Fibroblast of the conjunctiva (primary cell): ENCODE measurements at places on chromosomes 1 and 21.

- DNase-seq, result no peak
Observed at GRCh38 chr1:176543360-176544129, 80.6 kb downstream of the PAPPA2 start.

DNA sequence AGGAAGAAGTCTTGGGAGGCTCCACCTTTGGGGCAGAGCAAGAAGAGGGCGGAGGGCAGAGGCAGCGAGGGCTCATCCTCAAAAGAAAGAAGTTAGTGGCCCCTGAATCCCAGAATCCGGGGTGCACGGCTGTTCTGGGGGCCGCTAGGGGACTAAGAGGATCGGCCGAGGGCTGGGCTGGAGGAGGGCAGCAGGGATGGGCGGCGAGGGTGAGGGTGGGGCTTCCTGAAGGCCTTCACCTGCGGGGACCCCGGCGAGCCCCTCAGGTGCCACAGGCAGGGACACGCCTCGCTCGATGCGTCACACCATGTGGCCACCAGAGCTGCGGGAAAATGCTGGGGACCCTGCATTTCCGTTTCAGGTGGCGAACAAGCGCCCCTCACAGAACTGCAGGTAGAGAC lies 23.9 kb downstream of the COL6A1 start:
- no peak for DNase-seq

DNA sequence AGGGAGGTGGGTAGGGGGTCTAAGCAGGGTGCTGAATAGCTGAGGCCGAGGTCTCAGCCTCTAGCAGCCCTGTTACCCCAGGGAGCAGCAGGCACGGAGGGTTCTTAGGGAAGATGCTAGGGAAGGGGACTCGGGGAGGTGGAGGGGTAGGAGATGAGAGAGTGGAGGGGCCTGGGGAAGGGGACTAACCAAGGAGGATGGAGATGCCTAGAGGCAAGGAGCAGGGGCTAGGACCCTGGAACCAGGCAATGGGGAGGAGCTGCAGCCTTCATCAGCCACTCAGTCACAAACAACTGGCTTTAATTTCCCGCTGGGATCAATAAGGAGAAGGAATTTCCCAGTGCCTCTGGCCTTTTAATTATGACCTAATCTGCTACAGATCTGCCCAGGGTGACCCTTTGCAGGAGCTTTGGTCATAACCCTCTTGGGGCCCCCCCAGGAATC lies 2.9 kb upstream of the CRABP2 start:
- no peak for DNase-seq

- DNase-seq, result no peak
Observed at GRCh38 chr1:54501849-54502248, 46.2 kb upstream of the ACOT11 start.

DNA sequence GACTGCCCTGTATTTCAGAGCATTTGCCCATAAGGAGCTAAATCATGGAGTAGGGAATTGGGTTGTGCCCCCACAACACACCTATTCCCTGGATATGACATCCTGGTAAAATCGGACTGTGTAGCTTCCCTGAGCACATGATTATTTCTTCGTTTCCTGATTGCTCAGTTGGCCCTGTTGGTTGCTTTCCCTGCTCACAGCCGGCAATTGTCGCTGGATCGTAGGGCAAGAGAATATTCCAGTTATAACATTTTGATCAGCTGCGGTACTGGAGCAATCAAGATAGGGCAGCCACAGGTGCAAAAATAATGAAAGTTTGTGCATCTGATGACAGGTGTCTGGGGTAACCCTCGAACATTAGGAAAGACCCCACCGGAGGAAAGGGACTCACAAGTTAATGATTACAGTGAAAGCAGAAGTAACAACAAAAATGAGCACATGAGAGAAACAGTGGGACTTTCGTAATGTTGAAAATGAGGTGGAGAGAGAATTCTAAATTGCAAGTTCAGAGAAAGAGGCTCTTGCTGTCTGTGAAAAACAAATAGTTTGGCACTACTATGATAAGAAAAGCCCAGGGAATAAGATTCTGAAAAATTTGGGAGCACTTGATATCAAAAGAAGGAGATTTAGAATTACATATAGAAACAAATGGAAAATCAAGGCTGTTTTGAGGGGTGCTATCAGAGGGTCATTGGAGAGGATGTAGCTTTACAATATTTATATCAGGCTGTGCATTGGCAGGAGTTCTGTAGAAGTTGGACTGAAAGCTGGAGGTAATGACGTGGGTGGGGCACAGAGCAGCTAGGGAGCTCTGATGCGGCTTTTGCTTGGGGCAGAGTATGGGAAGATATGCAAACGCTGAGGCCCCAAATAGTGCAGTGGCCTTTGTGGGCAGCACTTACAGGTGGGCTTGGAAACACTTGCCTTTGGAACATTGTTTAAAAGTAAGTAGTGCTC lies at the start of gene MAB21L3:
Gene MAB21L3, plus strand, starts transcription at position 833 of the 957 bp plus-strand sequence. CDS start 1,217 bp downstream, outside the sequence.
- no peak for DNase-seq

GRCh38 chr1:112818990-112819689 lies 104.0 kb upstream of the PPM1J start:
- DNase-seq, result no peak

DNA sequence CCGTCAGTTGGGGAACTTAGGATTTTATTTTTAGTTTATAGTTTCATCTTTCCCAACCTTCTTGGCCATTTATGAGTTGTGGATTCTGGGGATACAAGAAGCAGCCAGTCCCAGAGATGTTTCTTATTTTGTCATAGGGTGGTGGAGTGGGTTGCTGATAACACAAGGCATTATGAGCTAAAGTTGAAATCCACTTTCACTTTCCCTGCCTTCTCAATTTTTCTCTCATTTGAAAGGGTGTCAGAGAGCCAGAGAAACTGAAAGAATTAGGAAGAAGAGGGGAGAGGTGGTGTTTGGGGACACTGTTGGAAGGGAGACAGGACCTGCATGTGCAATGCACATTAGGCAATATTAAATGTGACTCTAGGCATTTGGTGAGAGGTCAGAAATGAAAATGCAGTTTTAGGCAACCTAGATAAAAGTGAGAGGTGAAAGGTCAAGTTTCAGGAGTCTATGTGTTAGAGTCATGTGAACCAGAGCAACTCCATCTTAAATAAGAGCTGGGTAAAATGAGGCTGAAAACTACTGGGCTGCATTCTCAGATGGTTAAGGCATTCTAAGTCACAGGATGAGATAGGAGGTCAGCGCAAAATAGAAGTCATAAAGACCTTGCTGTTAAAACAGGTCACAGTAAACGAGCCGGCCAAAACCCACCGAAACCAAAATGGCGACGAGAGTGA lies 71.1 kb upstream of the F3 start:
- DNase-seq, result no peak

GRCh38 chr1:174680101-174680500 lies 232.3 kb downstream of the GPR52 start:
- DNase-seq, result no peak

DNA sequence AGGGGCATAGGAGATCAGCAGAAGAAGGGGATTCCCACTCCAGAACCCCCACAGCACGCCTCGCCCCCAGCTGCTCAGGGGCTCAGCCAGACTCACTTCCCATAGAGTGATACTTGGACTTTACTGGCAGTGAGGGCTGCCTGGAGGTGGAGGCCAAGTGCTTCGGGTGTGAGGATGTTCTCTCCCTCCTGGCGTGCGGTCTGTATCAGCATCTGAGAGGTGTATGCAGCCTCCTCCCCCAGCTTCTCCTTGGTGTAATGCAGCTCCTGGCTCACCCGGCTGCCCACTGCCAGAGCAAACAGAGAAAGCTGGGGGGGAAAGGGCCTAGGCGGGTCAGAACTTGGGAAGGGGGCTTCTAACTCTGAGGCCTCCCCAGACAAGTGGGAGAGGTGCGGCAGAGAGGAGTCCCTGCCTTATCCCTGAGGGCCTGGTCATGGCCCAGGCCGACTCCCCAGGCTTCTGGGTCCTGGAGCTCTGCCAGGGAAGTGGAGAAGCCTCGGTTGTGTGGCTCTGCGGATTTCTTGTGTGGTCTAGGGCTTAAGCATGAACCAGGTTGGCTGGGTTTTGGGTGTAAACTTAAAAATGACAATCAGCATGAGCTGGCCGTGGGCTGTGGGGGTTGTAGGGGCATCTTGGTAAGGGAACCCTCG lies 10.9 kb downstream of the PTCH2 start:
- no peak for DNase-seq

DNA sequence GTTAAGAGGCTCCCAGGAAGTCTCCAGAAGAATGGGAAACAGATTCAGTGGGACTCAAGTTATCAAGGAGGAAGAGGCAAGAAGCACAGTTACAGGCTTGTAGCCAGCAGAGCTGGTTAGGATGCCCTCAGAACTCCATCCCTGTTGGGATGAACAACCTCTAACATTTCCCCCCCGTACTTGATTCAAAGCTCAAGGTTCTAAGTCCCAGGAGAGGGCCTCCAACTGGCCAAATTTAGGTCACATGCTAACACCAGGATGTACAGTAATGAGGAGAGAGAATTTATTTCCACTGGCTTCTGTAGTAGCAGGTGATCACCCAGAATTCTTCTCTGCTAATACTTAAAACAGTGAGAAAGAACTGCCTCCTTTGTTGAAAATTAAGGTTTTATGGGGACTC lies 22.3 kb upstream of the HSPA13 start:
- DNase-seq, result no peak

- peak; percentile 57 for DNase-seq
Observed at GRCh38 chr1:1019122-1019999, 559 bp upstream of the AGRN start.

DNA sequence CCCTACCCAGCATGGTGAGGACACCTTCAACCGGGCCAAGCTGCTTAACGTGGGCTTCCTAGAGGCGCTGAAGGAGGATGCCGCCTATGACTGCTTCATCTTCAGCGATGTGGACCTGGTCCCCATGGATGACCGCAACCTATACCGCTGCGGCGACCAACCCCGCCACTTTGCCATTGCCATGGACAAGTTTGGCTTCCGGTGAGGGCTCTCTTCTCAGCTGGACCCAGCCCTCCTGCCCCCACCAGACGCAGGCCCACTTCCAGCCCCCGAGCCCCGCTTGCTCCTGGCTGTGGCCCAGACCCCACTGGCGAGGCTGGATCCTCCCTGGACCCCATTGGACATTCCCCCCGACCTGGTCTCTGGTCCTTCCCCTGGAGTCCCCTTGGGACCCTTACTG lies 5.8 kb downstream of the B4GALT2 start:
- DNase-seq, result no peak

- no peak for DNase-seq
Observed at GRCh38 chr1:45348020-45348419, 7.8 kb upstream of the MUTYH start.
